ENCODE measurements at places on chromosomes 16 and 17.

DNA sequence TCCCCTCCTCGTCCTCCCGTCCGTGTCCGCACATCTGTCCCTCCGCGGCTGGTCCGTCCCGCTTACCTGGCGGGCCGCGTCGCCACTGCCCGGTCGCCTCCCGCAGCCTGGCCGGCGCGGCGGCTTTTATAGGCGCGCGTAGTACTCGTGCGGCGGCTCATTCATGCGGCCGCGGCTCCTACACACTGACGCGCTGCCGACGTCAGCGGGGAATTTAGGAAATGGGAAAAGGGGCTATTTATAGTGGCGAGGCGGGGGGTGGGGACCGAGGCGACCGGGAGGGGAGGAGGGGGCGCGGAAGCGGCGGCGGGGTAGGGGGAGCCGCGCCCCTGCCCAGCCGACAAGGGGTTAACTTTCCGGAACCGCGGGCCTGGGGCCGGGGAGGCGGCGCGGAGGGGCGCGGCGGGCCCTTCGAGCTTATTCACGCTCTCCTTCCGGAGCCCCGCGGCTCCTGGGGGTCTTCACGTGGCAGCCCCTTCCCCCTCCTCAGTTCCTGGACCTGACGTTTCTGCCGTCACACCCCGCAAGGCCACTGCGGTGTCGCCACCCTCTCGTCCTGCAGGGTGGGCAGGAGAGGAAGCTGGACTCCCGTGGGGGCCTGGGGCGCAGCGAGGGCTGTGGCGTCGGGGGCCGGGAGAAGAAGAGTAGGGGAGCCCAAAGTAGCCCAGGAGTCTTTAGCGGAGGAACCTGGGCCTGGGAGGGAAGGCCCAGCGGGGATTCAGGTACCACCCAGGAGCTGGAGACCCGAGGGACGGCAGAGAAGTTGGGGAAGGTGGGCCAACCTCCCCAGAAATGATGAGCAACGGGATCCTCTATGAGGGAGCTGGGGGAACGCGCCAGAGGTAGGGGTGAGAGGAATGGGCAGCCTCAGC lies 3.6 kb upstream of the HIC1 start:
- no peak for DNase-seq

DNA sequence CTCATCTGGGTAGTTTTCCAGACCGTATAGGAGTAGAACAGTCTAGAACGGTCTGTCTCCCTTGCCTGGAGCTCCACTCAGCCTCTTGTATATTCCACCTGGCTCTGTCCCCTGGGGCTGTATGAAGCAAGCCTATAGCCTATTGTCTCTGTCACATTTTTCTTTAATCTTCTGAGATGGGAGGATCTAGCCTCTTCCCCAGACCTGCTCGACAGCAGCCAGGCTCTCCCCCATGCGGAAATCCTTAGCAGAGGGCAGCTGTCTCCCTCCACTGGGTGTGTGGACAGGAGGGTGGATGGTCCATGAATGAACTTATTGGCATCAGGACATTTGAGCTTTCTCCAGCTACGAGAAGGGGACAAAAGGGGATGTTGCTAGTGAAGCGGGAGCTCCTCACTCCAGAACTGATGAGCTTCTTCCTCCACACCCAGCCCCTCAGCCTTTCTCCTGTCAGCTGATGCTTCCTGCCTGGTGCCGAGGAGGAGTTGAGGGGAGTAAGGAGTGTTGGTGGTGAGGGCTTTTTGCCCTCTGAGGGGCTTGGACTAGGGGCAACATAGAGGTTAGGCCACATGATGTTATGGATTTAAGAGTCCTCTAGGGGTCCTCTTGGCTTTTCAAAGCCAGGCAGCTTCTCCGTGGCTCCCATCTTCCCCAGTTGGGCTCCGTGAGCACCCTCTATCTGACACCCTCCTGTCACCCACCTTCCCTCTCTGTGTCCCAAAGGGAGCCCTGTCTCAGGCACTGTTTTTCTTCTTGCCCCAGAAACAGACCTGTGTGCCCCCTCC lies 28.0 kb downstream of the ARHGAP23 start:
- no peak for DNase-seq

GRCh38 chr17:81063106-81064093 lies 28.4 kb downstream of the BAIAP2 start:
- DNase-seq: no peak

DNA sequence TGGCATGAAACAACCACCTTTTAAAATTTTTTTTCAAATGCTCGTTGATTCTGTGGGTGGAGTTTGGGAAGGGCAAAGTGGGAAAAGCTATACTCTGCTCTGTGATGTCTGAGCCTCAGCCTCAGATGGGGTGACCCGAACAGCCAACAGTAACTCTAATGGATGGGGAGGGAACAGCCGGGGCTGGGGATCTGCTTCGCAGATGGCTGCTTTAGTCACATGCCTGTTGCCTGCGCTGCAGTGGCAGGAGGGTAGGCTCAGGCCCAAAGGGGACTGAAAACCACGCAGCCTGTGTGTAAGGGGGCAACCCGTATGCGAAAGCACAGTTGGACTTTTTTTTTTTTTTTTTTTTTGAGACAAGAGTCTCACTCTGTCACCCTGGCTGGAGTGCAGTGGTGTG lies 14.9 kb upstream of the MAPK3 start:
- no peak for DNase-seq

GRCh38 chr16:66706506-66706880 lies 9.9 kb upstream of the CMTM4 start:
- DNase-seq: no peak

All from left renal cortex interstitium (tissue), 4 donors.